Naive thymus-derived CD8-positive, alpha-beta T cell (primary cell): ENCODE measurements at places on chromosomes 3 and 15.

DNA sequence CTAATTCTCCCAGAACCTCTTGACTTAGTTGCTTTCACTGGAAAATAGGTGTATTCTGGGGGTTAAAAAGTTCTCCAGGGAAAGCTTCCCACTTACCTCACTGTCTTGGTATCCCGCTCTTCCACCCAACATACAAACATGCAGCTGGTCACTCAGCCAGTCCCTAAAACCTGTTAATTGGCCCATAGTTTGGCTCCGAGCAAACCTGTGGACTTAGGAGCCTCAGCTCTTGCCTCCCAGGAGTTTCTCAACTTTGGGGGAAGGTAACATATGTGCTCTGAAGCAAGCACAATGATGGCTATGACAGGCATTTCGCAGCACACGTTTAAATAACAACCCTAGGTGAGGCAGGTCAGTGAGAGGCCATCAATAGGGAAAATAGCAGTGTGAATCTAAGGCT, 25.8 kb upstream of the LRRFIP2 start:
- no peak for DNase-seq

DNA sequence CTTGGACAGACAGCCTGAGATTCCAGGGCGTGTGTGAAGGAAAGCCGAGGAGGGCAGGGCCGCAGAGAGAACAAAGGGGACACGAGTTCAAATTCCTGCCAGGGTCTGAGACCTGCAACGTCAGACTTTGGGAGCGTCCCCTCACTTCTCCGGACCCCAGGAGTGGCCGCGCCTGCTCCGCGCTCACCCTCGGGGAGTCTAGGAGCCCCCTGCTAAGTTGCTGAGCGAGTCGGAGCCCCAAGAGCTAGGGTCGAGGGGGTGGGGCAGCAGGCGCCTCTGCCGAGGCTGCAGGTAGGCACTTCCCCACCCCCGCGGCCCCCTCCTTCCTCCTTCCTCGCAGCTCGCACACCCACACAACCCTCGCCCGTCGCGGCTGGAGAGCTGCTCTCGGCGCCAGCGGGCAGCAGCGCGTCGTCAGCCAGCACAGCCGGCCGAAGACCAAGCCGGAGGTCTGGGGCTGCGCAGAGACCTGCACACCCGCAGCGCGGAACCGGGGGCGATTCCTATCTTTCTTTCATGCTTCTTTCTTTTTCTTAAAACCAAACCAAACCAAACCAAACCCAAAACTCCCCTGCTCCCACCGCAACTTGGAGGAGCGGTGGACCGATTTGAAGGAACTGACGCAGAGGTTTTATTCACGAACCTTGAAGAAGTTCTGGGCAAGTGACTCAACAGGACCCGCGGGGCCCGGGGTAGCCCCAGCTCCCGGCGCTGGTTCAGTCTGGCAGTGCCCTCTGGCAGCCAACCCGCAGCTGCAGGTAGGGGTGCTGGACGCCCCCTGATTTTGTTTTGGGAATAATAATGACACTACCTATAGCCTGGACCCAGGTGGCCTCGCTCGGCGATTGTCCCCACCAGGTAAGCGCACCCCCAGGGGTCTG, at the start of gene ANKRD34C:
ANKRD34C (plus strand) TSS at position 352 of the 881 bp plus-strand sequence. CDS start 10,563 bp downstream, outside the sequence.
- no peak for DNase-seq

- no peak for DNase-seq
Measured at GRCh38 chr3:129702934-129703712, 96.6 kb upstream of the PLXND1 start.

GRCh38 chr3:47121409-47121808, 42.5 kb downstream of the SETD2 start:
- DNase-seq = no peak

GRCh38 chr3:126556637-126557414, 1.9 kb downstream of the C3orf22 start:
- peak; percentile 7 for DNase-seq

DNA sequence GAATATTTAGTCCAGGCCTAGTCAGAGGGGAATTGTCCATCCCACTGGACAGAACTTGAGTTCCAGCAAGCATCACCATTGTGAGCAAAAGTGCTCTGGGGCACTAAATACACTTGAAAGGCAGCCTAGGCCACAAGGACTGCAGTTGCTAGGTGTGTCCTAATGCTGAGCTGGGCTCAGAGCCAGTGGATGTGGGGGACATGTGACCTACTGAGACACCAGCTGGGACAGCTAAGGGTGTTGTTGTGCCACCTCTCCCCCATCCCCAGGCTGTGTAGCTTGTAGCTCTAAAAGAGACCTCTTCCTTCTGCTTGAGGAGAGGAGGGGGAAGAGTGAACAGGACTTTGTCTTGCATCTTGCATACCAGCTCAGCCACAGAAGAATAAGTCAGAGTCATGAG, 120.9 kb downstream of the DTWD1 start:
- no peak for DNase-seq

DNA sequence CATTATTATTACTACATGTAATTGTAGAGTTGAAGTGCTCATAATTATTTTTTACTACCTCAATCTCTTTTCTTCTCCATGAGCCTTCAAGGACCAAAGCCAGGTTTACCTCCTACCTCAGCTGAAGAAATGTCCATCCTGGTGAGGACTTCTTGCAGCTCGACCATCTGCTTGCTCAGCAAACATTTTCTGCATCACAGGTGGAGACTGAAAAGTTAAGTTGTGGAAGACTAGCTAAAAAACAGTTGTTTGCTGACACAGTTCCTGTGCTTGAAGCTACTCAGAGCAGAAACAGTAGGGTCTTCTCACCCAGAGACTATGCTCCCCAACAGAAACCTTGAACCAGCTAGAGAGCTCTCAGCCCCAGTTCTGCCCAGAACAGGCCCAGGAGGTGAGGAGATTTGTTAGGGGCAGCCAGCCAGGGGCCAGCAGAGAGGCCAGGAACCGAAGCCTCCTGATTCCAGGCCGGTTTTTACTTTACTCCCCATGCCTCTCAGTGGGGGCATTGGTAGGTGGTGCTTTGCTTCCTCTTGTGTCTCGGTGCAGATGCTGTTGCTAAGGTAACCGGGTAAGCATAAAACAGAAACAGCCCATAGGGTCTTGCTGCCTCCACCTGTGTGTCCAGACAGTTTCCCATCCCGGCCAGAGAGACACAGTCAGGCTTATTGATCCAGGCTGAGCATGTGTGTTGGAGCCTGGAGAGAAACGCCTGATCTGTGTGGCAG, 54.9 kb downstream of the CCNL1 start:
- DNase-seq = no peak

- no peak for DNase-seq
Measured at GRCh38 chr3:148881286-148881685, 16.2 kb downstream of the CPA3 start.

DNA sequence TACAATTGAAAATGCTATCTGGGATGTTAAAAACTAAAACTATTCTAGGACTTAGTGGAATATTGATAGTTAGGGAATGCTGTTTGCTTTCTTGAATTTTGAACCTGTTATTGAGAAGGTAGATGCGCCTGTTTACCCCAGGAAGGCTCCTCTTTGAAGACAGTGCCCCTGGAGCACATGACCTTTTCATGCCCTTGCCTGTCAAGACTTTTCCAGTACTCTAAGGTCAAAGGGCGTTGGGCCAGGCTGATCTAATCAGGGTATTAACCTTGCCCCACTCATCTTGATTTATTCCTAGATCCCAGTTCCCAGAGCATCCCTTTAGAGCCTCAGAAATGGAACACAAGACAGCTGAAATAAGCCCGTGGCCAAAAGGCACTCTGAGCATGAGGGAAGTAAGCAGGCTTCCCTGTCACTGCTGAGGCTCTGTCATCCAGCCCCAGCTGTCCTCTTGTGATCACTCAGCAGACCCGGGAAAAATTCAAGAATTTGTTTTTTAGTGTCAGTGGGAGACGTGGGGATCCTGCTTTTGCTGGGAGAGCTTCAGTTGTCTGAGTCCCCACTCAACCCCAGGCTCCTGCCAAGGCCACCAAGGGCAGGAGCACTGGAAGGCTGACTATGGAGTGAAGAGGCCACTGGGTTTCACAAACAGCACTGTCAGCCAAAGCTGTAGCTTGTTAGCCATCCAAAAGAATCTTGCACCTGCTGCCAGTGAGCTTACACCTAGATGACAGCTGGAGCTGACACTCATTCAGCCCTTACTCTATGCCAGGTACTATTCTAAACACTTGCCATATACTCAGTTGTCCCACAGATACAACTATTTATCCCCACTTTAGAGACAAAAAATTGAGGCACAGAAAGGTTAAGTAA, 169.0 kb downstream of the PGPEP1L start:
- no peak for DNase-seq

DNA sequence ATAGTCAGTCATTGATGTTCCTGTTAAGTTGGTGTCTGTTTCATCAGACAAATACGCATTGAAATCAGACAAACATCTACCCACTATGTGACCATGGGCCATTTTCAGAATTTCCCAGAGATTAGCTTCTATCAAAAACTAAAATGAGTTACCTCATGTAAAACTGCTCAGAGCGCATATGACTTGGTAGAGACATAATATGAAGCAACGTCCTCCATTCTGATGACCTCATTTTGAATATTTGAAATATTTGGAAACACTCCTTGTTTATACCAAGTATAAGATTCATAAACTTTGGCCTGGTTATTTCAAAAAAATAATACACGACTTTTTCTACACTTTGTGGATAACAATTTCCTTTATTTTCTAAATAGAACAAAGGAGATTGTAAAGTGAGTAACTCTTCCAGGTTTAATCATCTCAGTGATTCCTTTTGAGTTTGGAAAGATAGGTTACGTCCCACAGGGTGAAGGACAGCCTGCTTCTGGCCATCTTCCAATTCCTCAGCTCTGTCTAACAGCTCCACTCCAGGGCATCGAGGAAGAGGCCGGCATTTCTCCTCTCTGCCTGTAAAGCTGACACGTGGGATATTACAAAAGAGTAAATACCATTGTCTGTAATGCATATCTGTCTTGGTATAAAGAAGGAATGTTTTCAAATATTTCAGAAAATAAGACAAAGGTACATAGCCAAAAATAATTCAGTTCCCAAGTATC, 122.6 kb downstream of the CADM2 start:
- DNase-seq = no peak

DNA sequence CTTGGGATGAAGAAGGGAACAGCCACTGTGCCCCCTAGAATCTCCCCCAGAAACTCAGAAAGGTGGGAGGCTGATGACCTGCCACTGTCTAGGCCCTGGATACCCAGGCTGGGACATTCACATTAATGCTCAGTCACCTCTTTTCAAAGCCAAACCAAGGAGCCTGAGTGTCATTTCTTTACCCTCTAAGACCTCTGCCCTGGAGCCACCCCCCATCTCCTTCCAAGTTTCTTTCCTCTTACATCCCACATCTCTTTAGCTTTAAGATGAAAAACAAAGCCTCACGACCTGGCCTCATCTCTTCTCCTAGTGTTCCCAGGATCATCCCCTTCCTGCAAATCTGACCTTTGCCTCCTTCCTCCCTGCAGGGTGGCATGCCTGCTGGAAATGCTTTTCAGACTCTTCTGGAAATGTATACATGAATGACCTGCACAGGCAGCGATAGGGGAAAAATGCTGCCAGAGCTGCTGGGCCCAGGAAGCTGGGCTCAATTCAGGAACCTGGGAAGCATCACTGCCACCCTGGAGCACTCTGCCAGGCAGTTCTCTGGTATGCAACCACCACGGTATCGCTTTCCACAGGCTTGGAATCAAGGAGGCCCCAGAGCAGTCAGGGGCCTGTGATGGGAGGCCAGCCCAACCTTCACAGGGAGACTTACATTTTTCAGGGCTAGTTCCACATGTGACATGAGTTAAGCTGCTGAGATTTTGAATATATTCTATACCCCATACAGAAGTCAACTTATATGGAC, 67.6 kb downstream of the DAPK2 start:
- no peak for DNase-seq

- DNase-seq = no peak
Measured at GRCh38 chr3:43686333-43686699, 4.4 kb upstream of the ABHD5 start.

DNA sequence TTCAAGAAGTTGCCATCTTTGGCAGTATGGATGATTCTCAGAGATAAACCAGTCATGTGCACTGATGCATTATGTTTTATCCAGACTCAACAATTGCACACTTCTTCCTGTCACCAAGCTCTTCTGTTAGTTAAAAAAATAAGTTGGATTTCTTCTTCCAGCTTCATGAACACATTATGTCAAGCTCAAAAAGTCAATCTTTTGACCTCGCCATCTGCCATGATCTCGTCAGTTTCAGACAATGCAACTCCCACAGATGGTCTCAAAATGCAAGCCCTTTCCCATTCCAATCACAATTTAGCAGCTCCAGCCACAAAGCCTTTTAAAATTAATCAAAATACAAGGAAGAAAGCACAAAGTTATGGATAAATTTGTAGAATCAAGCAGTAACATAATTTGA, 42.8 kb downstream of the TFDP2 start:
- DNase-seq = no peak

DNA sequence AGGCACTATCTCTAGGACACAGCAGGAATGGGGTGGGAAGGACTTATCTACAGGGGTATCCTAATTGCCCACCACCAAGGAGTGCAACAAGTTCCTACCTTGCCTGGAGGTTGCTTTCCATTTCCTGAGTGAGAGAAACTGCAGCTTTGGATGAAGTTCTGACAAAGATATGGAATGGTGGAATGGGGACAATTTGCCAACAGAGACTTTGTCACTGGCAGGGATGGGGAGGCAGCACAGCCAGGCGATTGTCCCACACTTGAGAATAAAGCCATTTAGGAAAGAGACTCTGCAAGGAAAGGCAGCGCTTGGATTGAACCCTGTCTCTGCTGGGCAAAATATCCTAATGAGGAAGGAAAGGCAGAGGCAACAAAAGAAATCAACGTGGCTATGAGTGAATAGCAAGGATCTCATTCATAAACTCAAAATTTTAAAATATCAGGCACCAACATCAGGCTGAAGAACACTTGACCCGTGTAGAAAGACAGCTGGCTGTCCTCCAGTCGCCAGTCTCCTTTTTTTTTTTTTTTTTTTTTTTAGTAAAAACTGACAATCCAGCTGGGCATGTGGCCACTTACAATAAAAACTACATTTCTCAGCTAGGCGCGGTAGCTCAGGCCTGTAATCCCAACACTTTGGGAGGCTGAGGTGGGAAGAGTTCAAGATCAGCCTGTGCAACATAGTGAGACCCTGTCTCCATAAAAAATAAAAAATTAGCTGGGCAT, 31.6 kb upstream of the PDE8A start:
- DNase-seq = no peak

- no peak for DNase-seq
Measured at GRCh38 chr15:89083246-89083645, 5.0 kb upstream of the ABHD2 start.

DNA sequence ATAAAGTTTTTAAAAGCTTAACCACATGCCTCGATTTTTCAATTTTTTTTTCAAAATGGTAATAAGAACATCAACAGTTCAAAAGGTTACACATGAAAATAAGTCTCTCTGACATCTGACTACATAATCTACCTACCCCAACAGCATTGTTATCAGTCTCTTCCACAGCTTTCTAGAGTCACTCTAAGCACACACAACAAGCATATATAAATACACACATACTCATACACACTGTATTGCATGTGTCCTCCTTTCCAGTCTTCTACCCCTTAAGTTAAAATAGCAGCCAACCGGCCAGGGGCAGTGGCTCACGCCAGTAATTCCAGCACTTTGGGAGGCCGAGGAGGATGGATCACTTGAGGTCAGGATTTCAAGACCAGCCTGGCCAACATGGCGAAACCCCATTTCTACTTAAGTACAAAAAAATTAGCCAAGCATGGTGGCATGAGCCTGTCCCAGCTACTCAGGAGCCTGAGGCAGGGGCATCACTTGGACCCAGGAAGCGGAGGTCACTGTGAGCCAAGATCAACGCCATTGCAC, 12.2 kb downstream of the TBL1XR1 start:
- no peak for DNase-seq
